Stimulated activated CD4-positive, alpha-beta T cell treated with anti-CD3 and anti-CD28 coated beads, Interleukin-1b, Interleukin-23, amount 100 ng/mL, for 1 hour (primary cell): ENCODE measurements at places on chromosomes 4 and X.

GRCh38 chrX:50813843-50814661 lies at the start of gene SHROOM4:
Gene SHROOM4 (minus strand): TSS chrX:50814194. CDS start chrX:50814018, 176 bp downstream.
- no peak for DNase-seq

DNA sequence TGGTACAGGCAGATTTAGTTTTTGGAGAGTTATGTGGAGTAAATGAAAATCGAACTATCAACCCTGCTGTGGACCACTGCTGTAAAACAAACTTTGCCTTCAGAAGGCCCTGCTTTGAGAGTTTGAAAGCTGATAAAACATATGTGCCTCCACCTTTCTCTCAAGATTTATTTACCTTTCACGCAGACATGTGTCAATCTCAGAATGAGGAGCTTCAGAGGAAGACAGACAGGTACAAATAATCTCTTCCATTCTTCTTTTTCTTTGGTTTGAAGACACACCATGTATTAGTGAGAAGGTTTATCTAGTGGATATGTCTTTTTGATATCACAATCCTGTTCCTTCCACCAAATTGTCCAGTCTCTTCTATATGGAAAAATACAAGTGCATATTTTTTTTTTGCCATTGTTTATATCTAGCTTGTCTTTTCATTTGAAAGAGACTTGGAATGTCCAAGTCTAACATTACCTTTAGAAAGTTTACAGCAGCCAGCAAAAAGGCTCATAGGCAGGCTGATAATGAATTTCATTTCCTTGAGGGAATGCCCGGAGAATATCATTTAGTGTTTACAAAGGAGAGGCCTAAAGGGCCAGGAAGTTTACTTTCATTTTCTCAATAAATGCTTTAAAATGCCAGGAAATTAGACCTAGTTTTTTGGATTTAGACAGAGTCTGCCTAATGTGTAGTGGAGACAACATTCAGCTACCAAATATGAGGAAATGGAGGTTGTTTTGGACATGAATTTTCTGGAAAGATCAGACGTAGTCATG lies 18.6 kb downstream of the AFM start:
- DNase-seq = no peak

DNA sequence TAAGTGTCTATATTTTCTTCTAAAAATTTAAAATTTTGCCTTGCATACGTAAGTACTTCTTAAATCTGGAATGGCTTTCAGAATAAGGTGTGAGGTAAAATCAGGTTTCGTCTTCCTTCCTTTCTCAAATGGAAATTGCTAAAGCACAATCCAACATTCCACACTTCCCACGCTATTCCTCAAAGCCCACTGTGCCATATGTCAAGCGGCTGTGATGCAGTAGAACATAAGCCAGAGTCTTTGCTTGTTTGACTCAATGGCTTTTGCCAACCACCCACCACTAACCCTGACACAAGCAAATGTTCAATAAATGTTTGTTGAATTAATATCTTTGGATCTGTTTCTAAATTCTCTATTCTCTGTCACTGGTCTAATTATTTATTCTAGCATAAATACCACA lies 1199.7 kb upstream of the TENM3 start:
- DNase-seq = no peak

- DNase-seq = no peak
Observed at GRCh38 chr4:77930154-77930639, 67.6 kb downstream of the MRPL1 start.

GRCh38 chr4:88964450-88964849 lies 92.5 kb downstream of the FAM13A start:
- no peak for DNase-seq

GRCh38 chr4:26088433-26088928 lies 174.5 kb downstream of the SMIM20 start:
- no peak for DNase-seq

DNA sequence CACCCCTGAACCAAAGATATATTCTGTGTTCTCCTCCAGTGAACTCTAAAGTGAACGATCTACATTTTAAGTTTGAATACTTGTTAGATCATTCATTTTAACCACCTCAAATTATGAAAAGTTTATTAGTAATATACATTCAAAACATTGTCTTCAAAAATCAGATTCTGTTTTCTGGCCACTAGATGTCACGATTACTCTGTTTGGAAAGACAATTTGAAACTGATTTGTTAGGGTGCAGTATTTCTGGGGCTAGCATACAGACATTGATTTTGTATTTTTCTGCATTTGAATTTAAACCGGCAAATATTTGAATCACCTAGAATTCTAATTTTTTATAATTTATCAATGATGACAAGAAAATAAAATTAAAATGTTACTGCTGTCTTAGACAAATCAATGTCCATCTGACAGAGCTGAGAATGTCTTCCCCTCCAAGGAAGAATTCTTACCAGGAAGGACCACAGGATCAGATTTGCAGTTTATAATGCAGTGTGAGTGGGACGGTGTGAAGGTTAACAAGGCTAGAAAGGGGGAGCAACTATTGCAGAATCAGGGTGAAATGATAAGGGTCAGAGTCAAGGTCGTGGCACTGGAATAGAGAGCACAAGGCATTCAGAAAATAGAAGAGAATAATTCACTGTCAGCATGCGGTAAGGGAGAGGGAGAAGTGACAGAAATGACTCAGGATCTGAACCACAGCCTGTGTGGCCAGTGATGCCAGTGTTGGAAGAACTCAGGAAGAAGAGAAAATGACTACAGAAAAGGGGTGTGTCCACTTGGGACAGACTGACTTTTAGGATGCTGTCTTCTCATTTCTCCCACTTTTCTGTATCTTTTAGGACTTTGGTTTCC lies 91.6 kb downstream of the ANXA10 start:
- no peak for DNase-seq

- DNase-seq = no peak
Observed at GRCh38 chr4:4693258-4693657, 151.4 kb upstream of the STX18 start.

DNA sequence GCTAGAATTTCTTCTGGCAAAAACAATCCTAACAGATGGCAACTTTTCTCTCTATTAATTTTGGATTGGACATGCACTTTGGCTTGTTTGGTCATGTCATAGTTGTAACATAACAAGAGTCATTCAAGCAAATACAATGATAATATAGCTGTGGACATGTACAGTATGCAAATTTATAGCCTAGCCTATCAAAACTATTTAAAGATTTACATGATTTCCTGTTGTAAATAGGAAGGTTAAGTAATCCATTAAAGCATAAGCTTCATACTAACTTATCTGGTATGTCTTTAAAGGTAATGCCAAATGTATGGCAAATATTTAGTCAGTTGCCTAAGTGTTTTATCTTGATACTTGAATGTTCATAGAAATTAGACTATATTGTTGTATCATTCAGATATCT lies 45.3 kb downstream of the RPA4 start:
- no peak for DNase-seq
